Suppressor macrophage treated with lipopolysaccharide for 1 hour (primary cell): ENCODE measurements at places on chromosomes 16 and 17.

DNA sequence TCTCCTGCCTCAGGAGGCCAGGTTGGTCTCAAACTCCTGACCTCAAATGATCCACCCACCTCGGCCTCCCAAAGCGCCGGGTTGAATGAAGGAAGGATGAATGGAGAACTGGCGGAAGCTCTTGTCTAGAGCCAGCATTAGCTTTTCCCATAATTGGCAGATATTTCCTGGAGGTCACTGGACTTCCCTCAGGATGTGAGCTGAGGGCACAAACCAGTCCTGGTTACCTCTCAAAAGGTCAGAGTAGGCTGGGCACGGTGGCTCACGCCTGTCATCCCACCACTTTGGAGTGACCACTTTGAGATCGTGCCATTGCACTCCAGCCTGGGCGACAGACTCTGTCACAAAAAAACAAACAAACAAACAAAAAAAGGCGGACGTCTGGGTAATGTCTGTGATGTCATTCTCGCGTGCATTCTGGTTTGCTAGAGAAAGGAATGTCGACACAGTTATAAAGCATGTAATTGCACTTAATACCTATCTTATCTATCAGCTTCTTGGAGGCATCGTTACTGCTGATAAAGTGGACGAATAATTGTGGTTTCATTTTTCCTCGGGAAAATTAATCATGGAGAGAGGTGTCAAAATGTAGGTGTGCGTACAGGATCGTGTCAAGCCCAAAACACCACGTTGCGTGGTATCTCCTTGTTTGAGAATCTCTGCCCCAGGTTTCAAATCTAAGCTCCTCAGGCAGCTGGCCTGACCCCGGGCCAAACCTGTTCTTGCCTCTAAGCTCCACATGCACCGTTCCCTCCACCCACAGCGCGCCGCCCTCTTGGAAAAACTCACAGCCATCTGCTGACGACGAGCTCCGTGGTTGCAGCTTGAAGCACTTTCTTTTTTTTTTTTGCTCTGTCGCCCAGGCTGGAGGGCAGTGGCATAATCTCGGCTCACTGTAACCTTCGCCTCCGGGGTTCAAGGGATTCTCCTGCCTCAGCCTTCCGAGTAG is 6.4 kb upstream of the CRK start:
- DNase-seq, result peak; percentile 35

GRCh38 chr16:3097266-3097665 is 1.8 kb downstream of the ZSCAN10 start:
- no peak for DNase-seq

GRCh38 chr17:75012346-75013091 is at the start of gene MRPL58:
Gene MRPL58 (plus strand): TSS chr17:75012670. CDS start chr17:75012687, 17 bp downstream.
- DNase-seq, result peak; percentile 89

- no peak for DNase-seq
Observed at GRCh38 chr16:64361753-64362152, 760.1 kb downstream of the CDH11 start.

DNA sequence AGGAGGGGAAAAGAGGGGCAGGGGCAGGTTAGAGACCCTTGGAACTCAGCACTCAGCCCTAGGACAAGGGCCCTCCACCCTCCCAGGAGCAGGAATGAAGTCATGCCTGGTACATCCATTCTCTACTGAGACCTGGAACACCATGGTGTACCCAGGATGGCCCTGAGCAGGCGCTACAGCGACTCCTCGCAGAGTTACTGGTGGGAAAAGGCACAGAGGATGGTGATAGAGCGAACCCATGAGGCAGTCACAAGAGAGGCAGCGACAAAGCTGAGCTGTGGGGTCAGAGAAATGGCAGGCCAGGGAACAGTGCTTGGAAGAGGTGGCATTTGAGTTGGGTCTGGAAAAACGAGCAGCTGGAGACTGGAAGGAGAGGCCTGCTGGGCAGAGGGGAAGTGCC is 37.5 kb downstream of the SRCIN1 start:
- DNase-seq, result no peak

DNA sequence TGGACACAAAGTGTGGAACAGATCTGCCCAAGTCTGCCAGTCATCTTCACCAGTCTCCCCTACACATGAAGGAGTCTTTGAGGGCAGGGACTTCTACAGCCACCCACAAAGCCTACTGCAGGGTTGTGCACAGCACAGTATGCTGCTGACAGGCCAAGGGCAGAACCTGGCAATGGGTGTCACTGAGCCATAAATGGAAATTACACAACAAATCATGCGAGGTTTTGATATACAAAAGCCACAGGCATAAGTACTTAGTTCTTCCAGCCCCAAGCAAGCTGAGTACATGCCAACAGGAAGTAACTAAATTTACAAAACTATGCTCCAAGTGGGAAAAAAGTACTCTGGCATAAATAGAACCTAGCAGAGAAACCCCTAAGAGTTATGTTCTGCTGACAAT is 7.8 kb upstream of the PSMC3IP start:
- peak; percentile 44 for DNase-seq
